Activated T-helper 9 cell treated with anti-CD3 and anti-CD28 coated beads, Interleukin-2, amount 50 U/mL, for 16 hours (primary cell): ENCODE measurements at places on chromosomes 12 and 14.

DNA sequence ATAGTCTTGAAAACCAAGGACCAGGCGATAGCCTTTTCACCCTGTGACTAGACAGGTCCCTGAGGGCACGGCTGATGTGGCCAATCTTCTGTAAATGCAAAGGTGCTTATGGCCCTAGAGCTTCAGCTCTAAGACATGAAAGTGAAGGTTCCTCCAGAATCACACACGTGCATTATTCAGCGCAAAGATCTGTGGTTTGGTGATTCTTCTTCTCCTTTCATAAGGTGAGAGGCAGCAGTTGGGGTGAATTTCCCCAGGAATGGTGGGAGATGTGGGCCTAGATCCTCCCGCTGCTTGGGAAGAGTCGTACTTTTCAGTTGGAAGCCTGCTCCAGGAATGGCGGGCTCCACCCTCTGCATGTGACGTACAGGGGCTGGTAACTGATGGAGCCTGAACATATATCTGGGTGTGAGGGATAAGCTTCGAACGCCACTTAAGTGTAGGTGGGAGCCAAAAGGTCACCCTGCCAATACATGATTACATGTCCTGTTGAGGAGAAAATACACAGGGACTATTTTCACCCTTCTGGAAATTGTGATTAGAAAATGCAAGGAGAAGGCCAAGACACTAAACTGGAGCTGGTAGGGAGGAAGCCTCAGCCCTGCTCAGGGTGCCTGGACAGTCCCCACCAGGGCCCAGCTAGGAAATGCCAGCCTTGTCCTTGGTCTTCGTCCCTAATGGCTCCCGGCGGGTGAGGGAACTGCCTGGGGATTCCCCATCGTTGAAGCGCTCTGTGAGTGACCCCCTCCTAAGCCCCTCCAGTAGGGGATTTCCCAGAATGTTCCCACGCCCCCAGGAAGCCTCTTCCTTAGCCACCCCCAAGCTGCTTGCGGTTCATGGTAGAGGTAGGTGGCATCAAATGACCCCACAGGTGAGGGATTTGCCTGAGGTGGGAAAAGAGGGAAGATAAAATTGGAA, 17.6 kb downstream of the BATF start:
- peak; percentile 48 for DNase-seq

GRCh38 chr12:45560689-45561088, 168.8 kb upstream of the ARID2 start:
- no peak for DNase-seq

DNA sequence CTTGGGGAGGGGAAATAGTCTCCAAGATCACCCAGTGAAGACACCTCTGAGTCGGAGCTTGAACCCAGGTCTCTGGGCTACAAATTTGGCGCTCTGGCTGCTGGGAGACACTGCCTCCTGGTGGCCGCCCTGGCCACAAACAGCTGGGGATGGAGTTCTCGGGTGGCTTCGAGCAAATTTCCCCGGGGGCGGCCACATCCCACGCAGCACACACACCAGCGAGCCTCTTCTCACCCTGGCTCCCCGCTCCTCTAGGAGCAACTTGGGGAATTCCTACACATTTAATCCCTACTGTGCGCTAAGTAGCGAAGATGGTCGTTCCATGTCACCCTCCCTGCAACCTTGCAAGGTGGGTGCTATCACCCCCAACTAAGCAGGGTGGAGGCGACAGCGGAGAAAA, 66.2 kb upstream of the BEGAIN start:
- DNase-seq, result no peak

GRCh38 chr12:91074154-91074709, 16.4 kb upstream of the KERA start:
- no peak for DNase-seq

DNA sequence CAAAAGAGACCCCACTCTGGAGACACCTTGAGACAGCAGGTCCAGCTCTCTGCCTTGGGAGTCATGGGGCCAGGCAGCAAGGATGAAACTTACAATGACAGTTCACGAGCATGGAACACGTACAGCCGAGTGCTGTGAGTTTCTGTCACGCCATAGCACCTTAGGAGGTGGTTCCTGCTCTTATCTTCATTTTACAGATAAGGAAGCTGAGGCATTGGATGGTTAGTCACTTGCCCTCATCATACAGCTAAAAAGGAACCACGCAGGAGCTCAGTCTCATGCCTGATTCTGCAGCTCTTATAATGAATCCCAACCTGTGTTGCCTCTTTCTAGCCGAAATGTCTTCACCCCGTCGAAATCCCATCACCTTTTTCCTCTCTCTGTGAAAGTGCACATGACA, 39.9 kb downstream of the C14orf132 start:
- DNase-seq, result no peak

DNA sequence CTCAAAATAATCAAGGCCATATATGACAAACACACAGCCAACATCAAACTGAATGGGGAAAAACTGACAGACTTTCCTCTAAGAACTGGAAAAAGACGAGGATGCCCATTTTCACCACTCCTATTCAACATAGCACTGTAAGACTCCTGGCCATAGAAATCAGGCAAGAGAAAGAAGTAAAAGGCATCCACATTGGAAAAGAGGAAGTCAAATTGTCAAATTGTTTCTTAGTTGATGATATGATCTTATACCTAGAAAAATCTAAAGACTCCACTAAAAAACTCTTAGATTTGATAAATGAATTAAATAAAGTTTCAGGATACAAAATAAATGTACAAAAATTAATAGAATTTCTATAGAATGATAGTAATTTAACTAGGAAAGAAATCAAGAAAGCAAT, 11.2 kb downstream of the OR8S1 start:
- no peak for DNase-seq

GRCh38 chr14:28762955-28763326, 3.6 kb upstream of the FOXG1 start:
- no peak for DNase-seq

DNA sequence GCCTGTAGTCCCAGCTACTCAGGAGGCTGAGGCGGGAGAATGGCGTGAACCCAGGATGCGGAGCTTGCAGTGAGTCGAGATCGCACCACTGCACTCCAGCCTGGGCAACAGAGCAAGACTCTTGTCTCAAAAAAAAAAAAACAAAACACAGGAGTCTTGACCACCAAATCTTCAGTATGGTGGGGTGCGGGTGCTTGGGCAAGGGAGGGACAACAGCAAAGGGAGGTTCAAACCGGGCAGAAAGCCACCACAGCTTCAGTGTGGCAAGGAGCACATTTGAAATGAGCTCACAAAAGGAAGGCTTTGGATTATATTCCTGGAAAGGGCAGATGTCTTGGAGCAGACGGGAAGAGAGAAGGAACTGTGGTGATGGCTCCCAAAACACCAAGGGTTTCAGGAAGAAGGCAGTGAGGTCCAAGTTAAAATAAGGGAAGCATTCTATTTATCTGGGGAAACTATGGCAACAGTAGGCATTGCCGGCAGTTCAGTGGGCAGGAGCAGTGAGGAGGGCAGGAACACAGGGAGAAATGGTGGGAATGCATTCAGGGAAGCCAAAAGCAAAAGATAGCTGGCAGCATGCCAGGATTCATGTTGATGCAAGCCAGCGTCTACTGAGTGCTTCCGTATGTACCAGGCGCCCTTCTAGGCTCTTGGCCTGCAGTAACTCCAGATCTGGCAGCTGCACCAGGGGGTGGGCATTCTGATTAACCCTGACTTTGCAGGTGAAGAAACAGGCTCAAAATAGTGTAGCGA, 51.0 kb upstream of the SRSF5 start:
- DNase-seq, result no peak

- DNase-seq, result no peak
Measured at GRCh38 chr14:105856676-105857219, 330.4 kb downstream of the TMEM121 start.

- DNase-seq, result no peak
Measured at GRCh38 chr12:4855121-4855924, 54.4 kb upstream of the KCNA1 start.

DNA sequence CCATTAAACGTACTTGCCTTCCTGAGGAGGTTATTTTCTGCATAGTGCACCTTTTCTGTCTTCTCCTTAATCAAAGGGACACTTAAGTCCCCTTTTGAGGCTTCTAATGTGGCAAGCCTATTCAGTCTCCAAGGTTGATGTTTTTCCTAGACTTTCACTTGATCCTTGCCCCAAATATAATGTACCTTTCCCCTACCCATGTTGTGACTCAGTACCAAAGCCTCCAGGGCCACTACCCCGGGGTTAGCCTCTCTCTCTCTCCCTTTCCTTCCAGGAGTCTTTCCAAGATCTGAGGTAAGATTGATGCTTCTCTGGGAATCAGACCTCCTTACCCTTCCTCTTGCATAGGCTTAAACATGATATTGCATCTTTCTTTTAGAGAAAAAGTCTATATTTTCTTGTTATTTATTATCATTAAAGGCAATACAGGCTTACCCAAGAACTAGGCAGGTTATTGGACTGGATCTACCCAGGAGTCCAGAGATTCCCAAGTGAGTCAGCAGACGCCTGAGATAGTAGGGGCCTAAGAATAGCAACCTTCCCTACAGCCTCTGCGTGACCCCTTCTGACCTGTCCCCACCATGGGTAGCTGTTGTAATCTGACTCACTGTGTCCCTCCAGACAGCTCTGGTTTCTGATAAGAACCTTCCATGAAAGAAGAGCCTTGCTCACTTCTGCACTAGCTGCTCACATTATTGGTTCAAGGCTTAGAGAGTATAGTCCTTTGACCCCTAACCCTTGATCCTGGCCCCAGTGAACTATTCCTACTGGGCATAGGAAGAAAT, 172.9 kb downstream of the ZFP36L1 start:
- DNase-seq, result no peak

DNA sequence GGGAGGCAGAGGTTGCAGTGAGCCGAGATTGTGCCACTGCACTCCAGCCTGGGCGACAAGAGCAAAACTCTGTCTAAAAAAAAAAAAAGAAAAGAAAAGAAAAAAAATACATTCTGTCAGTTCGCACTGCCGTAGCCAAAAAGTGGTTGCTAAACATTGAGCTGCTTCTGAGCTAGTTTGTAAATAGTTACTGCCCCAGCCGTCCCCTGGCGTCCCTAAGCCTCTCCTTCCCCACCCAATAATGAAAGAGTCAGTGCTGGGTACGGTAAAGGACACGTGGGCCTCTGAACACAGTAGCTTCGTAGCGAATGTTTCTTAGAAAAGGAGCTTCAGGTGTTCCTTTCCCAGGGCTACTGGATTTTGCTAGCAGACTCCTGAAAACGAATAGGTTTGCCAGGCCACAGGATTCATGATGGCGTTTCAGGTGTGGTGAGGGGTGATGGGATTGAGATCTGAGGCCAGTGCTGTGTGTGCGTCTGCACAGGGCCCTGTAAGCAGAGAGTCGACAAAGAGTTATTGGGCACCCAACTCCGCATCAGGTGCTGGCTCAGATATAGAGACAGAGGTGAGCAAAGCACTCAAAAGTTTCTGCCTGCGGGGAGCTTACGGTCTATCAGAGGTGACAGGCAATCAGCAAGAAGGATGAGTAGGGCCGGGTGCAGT, 94.1 kb downstream of the LGMN start:
- DNase-seq, result no peak

GRCh38 chr14:24310646-24311604, at the start of gene LTB4R:
LTB4R (plus strand) TSS chr14:24311502; CDS start chr14:24315652, 4,150 bp downstream.
- peak; percentile 51 for DNase-seq

DNA sequence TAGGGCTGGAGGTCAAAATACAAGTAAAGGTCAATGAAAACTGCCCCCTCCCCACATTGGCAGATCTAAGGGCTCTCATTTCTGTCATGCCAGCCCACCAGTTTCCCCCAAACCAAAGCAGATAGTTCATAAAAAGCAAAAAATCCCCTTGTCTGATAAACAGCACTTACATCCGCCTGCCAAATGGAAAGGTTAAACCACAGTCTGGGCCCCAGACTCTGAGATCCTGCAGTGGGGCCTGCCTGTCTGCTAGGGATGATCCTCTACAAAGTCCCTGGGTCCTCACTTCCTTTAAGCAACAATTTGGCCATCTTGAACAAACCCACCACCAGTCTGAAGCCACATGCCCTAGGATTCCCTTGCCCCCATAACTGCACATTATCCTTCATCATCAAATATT, 9.7 kb upstream of the RPS26 start:
- DNase-seq, result no peak

- DNase-seq, result no peak
Measured at GRCh38 chr14:63713058-63713457, 14.8 kb downstream of the SGPP1 start.

GRCh38 chr14:18688346-18688745, 87.4 kb downstream of the OR11H12 start:
- DNase-seq, result no peak
